MG63 (cell line): ENCODE measurements at places on chromosomes 5 and 9.

DNA sequence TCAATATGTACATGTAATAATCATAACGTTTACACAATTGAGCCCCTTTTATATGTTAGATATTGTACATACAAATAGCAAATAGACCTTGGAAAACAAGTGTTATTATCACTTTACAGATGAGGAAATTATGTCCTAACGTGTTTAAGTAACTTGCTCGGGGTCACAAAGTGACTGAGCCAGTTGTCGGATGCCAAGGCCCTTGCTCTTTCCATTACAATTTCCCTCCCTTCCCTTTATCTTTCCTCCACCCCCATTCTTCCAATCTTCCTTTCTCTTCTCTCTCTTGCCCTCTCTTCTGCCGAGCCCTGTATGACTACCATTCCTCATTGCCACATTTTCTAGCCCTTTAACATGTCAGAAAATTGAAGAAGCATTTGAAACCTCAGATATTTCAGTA, 34.4 kb upstream of the RAD23B start:
- no peak for DNase-seq

DNA sequence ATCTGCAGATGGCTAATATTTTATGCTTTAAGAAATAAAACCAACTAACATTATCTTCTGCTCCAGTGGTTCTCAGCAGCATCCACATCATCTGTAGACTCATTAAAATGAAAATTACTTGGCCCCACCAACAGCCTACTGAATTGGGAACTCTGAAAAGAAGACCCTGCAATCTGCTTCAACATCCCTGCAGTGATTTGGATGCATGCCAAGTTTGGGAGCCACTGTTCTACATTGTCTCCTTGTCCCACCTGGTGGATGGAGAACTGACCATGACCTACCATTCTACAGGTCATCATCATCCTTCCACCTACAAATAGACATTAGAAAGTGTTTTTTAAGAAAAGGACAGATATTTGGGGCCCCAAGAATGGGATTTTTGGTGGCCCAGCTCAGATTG, 71.1 kb downstream of the ACER2 start:
- no peak for DNase-seq

- DNase-seq: no peak
Measured at GRCh38 chr9:111978616-111979015, 82.0 kb downstream of the UGCG start.

GRCh38 chr5:149940077-149940574, 4.5 kb downstream of the PDE6A start:
- no peak for DNase-seq

- DNase-seq: no peak
Measured at GRCh38 chr5:178389026-178389729, 156.6 kb upstream of the PHYKPL start.

DNA sequence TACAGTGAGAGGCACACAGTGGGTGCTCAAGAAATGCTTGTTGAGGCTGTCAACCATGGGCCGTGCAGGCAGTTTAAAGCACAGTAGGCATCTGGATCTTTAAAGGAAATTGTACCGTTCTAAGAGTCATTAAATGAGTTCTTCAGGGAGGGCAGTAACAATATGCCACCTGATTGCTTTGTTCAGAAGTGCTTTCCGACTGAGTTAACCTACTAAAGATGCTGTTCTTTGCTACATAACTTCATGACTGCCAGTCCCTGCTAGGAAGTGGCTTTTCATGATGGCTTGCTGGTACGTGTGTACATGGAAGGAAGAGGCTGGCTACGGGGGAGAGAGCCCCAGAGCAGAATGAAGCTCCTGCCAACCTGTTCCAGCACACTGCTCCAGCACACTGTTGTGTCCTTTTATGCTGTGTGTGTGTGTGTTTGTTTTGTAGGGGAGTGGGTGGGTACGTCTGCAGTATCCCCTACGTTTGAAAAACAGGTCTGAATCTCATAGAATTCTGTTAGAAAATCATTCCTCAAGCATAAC, 41.9 kb upstream of the PPP2R2B start:
- DNase-seq: no peak

DNA sequence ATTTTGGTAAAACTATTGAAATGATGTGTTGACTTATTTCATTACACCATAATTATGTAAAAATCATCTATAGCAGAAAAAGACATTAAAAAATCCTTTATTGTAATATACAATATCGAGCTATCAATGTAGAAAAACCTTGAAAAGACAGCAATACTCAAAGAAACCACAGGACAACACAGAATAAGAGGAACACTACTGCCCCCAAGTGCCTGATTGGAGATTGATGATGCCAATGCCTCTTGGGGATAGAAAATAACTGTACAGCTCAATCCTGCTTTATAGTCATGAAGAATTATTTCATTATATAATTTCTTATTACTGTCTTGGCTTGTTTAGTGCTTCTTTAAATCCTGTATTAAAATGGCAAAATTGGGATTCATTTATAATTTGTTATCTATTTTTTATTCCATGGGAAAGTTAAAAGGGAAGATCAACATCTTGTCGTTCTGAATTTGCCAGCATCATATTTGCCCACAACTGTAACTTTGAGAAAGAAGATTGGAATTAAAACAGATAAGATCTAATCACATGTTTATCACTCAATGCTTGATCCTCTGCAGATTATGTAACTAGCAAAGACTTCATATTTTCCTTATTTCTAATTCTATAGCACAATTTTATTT, 337.5 kb downstream of the CDH9 start:
- peak; percentile 43 for DNase-seq

DNA sequence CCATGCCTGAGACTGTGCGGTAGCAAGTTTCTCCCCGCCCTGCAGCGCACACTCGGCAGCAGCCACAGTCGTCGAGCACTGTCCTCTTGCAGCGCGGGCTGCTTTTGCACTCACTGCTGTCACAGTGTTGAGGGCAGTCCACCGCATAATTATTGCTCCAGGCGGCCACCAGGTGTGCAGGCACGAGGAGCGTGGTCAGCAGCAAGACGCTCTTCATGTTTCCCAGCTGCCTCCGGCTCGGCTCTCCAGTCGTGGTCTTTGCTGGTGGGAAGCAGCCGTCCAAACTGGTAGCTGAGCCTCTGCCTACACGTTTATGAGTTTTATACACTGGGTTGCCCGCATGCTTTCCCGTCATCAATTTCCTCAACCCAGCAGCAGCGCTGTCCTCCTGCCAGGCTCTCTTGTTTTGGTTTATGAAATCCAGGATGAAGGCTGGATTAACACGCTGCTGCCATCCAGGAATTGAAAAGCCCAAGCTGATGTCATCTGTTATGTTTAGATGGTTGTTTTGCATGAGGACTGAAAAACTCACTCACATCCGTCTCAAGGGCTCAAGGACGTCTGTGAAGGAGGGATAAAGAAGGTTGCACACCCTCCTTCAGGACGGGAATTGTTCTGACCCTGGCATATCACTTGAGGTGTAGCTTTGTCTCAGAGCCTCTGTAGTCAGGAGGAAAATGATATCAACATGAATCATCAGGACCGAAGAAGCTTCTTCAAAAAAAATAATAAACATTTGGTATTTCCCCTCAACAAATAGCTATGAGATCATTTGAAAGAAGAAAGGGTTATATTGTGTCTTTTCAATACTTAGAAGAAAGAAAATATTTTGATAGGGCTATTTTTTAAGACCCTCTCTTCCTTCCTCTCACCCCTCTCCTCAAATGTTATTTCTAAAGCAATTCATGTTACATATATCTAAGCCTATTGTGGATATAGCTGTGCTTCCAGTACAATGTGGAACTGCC, at the start of gene ESM1:
ESM1 (minus strand) TSS at position 293 of the 968 bp plus-strand sequence; CDS start at position 217, 76 bp downstream.
- peak; percentile 89 for DNase-seq
